ENCODE measurements at places on chromosomes 3 and 15.

DNA sequence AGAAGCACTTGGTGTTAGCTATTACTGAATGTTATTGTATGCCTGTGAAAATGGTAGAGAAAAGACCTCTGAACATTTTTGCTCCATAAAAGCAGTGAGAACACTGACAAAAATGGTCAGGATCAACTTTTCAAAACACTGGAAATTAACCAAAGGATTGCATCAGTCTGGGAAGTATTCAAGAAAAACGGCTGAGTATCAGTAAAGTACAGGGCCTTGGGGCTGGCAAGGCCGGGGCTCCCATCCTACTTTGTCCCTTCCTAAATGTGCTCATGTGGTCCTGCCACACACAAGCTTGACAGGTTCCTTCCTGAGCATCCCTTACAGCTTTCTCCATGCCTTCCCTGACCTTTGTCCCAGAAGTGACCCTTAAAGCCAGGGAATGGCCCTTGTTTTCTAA is 84.0 kb downstream of the CFAP20DC start:
- DNase-seq: no peak

- peak; percentile 64 for DNase-seq
Observed at GRCh38 chr3:13549623-13550422, 898 bp downstream of the FBLN2 start.

DNA sequence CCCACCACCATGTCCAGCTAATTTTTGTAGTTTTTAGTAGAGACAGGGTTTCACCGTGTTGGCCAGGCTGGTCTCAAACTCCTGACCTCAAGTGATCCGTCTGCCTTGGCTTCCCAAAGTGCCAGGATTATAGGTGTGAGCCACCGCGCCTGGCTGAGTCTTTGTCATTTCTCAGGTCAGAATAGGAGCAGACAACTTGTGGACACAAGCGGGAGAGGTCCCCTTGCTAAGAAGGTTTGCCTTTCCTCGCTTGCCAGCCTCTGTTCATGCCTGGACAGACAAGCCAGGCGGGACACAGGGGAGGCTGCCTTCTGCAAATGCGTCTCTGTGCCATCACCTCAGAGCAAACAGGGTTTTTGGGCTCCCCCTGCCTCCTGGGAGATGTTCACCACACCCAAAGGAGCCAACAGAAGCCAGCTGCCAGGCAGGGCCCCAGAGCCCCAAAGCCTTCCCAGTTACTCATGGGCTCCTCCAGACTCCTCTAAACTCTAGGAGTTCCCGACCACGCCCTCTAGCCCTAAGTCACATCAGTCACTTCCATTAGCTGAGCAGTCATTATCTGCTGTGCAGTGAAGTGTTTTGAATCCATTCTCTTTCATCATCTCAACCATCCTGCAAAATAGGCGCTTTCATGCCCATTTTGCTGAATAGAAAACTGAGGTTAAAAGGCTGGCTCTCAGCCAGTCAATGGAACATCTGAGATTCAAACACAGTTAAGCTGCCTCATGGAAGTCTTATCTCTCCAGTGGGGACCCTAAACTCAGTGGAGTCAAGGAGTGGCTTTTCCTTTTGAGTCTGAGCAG is 245.0 kb downstream of the UACA start:
- no peak for DNase-seq

DNA sequence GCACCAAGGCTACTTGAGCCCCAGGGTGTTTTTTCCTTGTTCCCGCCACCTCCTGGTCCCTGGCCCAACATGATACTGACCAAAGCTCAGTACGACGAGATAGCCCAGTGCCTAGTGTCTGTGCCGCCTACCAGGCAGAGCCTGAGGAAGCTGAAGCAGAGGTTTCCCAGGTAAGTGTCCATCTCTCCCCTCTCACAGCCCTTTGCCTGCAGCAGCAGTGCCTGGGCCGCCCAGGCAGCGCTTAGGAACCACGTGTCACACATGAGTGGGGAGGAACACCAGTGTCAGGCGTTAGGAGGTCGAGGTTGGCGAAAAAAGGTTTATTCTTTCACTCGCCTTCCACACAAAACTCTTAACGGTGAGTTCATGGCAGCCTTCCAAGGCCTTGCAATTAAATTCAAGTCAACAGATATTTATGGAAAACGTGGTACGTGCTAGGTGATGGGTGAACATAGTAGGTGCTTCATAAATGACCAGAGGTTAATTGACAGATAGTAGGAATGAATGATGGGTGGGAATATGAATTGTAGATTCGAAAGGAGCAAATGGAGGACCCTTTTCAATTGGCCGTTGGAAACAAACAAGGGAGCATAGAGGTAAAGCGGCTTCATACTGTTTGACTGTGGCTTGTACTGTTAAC is 486 bp downstream of the CDIN1 start:
- DNase-seq: peak; percentile 34

DNA sequence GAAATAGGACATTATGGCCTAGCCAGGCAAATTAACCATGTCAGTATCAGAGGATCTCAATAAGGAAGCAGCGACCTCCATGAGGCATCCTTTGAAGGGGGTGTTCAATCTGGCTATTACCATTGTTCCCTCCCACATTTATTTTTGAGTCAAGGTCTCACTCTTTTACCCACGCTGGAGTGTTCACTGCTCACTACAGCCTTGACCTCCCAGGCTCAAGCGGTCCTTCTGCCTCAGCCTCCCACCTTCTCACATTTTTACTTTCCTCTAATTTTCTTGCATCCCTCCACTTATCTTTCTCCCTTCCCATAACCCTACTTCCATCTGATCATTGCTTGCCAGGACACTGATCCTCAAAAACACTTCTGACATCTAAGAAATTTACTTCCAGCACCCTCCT is 654.0 kb upstream of the NR2F2 start:
- no peak for DNase-seq

DNA sequence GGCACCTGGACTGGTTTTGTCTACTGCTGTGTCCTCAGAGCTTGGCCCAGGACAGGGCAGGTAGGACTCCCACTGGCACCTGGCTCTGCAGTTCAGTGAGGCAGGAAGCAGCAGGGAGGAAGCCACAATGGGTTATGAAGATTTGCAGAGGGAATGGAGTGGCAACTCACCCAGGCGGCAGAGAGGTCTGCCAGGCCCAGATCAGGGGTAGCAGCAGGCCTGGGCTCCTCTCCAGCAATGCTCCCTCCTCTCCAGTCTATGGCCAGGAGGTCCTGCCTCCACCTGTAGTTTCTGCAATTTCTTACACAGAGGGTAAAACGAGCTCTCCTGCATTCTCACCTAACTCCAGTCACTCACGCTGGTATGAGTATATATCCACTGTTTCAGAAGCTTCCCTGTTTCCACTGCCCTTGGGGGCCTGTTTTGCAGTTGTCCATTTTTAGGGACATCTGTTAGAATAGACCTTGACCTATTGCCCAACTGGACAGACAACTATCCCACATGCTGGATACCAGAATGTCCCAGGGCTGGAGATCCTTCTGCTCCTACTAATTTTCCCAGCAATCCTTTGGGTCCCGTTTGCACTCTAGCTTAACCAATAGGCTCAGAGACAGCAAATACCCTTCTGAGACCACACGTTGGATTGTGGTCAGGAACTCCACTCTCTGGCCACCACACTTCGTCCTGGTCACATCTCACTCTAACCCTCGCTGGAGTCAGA is 35.2 kb downstream of the HMCES start:
- peak; percentile 40 for DNase-seq

GRCh38 chr3:122795674-122796195 is 866 bp downstream of the SLC49A4 start:
- no peak for DNase-seq

- DNase-seq: no peak
Observed at GRCh38 chr3:169259661-169260060, 403.9 kb downstream of the MECOM start.

- DNase-seq: no peak
Observed at GRCh38 chr3:79765911-79766310, 1.9 kb downstream of the ROBO1 start.

DNA sequence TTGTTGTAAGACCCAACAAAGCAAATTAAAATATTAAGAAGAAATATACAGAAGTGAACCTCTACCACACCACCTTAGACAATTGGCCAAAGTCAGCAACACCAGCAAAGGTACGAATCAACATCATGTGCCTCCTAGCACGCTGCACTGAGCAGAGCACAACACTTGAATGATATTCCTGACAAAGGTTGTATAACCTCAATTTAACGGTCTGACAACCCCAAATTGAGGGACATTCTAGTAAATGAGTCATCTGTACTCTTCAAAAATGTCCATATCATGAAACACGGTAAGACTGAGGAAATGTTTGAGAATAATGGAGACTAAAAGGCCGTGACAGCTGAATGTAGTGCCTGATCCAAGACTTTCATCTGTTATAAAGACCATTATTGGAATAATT is 41.3 kb upstream of the TNFSF10 start:
- no peak for DNase-seq

DNA sequence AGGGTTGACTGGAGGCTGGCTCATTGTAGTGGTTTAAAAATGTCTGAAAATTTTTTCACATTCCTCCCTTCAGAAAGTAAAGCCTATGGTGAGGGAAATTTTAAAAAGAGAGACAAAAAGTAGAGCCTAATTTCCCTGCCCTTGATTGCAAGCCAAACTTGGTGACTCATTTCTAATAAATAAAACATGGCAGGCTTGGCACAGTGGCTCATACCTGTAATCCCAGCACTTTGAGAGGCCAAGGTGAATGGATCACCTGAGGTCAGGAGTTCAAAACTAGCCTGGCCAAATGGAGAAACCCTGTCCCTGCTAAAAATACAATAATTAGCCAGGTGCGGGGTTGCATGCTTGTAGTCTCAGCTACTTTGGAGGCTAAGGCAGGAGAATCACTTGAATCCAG is 18.9 kb upstream of the ARRDC4 start:
- DNase-seq: no peak

DNA sequence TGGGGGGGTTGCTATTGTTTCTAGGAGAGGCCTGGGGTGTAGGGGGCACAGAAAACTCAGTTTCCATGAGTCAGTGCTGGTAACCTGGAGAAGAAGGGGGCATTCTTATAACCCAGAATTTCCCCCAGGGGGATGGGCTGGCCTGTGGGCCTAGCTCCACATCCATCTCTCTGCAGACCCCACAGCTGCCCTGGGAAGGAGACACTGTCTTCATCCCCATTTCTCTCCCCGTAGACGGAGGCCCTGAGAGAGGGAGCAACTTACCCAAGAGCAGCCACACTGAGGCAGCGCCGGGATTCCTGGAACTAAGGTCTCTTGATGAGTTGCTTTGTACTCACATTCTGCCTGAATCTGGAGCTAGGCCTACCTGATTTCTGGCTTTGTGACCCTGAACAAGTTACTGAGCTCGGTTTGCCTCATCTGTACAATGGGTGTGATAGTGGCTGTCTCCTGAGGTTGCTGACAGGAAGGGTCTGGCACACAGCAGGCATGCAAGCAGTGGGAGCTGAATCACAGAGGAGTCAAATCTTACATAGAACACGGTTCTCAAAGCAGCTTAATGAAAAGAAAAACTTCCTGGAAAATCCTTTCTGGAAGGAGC is 55.0 kb upstream of the LCTL start:
- no peak for DNase-seq

DNA sequence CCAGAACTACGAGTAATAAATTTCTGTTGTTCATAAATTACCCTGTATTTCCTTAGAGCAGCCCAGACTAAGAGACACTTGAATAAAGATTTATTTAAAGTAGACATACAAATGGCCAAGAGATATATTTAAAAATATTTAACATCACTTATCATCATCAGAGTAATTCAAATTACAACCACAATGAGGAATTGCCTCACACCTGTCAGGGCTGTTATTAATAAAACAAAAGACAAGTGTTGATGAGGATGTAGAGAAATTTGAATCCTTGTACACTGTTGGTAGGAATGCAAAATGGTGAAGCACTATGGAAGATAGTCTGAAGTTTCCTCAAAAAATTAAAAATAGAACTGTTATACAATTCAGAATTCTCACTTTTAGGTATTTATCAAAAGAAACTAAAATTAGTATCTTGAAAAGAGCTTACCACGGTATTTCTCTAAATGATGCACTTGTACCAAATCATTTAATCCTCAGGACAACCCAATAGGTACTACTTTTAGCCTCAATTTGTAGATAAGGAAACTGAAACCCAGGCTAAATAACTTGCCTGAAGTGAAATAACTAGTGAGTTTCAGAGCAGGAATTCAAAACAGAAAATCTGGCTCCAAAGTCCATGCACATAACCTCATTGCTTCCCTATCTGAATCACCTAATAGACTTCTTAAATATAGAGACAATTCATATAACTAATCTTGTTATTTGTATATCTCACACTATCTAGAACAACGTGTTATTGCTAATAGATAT is 69.4 kb downstream of the ZBTB20 start:
- DNase-seq: no peak

- DNase-seq: no peak
Observed at GRCh38 chr15:82174471-82175235, 87.9 kb downstream of the EFL1 start.

DNA sequence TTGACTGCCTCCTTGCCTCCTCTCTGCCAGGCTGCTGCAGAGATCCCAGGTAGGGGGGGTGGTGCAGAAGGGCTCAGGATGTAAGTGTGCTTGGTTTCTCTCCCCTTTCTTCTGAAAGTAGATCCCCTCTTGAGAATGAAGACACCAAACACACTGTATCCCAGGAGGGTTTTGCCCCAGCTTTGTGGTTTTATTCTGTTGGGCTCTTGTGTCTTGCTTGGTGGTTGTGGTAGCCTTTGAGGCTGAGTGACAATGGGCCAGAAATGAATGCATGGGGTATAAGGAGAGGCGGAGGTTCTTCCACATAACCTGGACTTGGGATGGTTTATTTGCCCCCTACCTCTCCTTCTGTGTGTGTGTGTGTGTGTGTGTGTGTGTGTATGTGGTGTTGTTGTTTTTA is 5.7 kb downstream of the PDIA5 start:
- no peak for DNase-seq

GRCh38 chr15:100448481-100448880 is 80.3 kb downstream of the CERS3 start:
- DNase-seq: no peak

GRCh38 chr3:148006508-148006907 is 597.3 kb downstream of the ZIC1 start:
- no peak for DNase-seq

DNA sequence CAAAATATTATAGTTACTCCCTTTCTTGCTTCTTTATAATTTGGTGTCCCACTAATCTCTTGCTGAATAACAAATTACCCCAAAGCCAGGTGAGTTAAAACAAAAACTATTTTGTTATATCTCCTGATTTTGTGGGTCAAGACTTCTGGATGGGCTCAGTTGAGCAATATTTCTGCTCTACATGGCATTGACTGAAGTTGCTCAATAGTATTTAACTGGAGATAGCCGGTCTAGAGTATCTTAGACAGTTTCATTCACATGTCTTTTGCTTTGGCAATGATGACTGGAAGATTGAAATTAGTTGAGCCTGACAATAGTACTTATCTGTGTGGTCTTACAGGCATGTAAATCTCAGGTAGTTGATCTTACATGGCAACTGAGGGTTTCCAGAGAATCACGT is 51.0 kb upstream of the TP63 start:
- no peak for DNase-seq

- DNase-seq: no peak
Observed at GRCh38 chr3:42746455-42747450, 26.3 kb downstream of the CCDC13 start.
